ENCODE measurements at places on chromosomes 2 and 18. TPM values are rescaled to one million over a fixed set of nuclear protein-coding genes. Genes with fewer than 3 reads are reported as not detected.
A peak's percentile ranks its signal among the peaks of the same experiment; 100 is the strongest.

DNA sequence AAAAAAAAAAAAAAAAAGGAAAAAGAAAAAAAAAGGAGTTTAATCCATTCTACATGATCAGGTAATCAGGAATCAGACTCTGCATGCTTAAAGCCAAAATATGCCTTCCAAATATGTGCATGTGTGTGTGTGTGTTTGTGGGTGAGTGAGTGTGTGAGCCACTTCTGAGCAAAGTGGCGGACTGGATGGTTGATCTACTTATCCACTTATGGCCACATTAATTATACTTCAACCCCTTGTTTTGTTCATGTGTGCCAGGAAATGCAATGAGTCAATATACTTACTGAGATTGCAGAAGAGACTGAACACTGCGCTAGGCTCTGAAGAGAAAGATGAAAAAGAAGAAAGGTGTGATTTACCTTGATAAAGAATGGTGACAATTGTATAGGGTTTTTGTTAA, 586.5 kb upstream of the NXPH2 start:
- DNase-seq, result no peak

Gene CCDC102B
- total RNA-seq, result 10.2 TPM

- DNase-seq, result peak; percentile 8
Observed at GRCh38 chr2:189408294-189408693, 33.0 kb upstream of the WDR75 start.

- DNase-seq, result no peak
Observed at GRCh38 chr2:112198780-112199179, 56.1 kb downstream of the ZC3H8 start.

DNA sequence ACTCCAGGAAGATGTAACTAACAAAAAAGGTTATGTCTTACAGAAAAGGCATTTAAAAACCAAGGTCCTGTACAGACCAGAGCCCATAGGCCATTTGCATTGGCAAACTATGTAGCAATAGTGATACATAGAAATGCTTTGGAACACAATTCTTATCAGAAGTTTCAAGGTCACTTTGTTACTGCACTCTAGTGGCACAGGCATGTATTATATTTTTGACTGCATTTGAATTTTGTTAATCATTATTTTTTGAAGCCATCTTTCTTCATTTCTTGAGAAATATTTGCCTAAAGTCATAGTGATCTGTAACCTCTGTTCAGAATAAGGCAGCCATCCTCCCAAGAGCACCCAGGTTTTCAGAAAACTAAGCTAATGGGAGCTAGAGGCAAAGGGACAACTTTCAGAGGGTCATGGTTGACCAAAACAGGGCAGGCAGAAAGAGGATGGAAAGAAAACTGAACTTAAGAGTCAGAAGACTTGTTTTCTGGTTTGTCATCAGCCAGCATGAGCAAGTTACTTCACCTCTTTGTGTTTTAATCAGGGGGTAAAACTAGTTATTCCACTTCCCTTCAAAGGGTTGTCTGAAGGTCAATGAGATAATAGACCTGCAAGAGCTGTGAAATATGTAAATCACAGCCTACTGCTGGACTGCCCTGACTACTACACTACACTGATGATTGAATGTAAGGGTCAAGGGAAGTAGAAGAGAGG, 41.5 kb downstream of the SLC38A11 start:
- DNase-seq, result peak; percentile 52

GRCh38 chr18:23634692-23635091, 28.0 kb downstream of the ANKRD29 start:
- DNase-seq, result no peak

GRCh38 chr2:102032368-102033030, 40.7 kb downstream of the IL1R2 start:
- DNase-seq, result no peak

Gene HOXD3
- total RNA-seq, result not detected

DNA sequence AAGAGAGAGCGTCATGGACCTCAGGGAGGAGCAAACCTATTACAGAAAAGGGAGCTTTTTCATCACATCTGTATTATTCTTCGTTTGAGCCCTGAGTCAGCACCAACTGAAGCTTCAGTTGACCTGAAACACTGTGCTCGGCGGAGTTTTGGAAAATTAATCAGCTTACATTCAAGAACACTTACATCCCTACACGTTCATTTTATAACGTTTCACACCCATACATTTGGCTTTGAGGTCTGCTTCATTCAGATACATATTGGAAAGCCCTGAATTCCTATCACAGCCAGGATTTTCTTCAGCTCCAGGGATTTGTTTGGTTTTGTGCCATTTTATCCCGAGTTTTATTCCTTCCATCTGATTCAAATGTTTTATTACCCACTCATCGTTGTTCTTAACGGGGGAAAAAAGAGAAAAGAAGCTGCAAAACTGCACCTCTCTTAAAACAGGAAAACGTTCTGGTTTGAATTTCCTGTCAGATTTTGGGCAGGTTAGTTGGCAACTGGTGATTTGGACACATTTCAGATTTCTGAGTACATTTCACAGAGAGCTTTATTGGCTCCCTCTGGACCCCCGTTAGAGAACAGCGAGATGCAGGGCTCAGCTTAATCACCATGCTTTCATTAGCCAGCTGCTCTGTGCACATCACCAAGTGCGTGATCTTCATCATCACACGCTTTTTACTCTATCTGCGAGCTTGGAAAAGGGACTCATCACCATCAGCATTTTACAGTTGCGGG, 88.8 kb downstream of the CDC42EP3 start:
- no peak for DNase-seq

- DNase-seq, result no peak
Observed at GRCh38 chr2:240498958-240499260, 58.9 kb downstream of the ANKMY1 start.

GRCh38 chr2:96727431-96727830, 12.4 kb downstream of the LMAN2L start:
- DNase-seq, result no peak

GRCh38 chr2:128789221-128789620, 470.6 kb upstream of the HS6ST1 start:
- no peak for DNase-seq

GRCh38 chr2:236177604-236177966, 9.4 kb upstream of the GBX2 start:
- no peak for DNase-seq

DNA sequence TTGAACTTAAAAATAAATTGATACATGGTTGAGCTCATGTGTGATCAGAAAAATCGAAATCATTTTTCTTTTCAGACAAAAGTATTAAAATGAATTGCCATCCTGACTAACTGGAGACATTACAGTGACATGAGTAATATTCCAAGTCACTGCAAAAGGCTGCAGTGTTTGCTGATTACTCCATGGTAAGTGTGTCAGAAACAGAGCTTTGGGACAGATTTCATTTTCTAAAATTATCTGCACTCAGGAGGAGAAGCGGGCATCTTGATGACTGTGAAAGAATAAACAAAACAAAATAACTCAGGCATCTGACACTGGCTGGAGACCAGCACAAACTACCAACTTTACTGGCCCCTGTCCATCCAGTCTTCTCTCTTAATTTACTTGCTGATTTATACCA, 312.3 kb upstream of the PIK3C3 start:
- no peak for DNase-seq

Gene RAB17
- 1.4 TPM for total RNA-seq

DNA sequence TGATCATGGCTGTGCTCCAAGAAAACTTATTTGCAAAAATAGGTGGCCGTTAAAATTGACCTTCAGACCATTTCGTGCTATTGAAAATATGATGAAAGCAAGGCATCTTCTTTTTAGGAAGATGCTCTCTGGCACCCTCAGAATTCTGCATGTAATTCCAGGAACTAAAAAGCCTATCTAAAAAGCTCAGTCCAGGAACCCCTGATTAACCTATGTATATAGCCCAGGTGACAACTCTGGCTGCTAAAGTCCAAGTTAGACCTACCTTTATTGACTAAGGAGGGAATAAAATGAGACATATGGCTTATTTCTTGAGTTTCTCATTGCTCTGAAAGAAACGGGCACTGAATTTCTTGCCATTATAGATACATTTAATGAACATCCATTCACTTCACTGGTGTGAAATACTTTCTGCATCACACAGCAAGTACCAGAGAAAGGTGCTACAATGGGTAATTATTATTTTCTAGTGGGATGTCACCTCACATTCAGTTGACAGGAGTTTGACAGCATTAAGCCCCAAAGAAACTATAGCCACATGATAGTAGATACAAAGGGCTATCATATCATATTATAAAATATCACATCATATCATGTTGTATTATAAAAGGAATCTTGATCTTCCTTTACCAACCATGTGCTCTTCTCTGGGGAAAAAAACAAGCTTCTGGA, 83.8 kb downstream of the EPHA4 start:
- no peak for DNase-seq

DNA sequence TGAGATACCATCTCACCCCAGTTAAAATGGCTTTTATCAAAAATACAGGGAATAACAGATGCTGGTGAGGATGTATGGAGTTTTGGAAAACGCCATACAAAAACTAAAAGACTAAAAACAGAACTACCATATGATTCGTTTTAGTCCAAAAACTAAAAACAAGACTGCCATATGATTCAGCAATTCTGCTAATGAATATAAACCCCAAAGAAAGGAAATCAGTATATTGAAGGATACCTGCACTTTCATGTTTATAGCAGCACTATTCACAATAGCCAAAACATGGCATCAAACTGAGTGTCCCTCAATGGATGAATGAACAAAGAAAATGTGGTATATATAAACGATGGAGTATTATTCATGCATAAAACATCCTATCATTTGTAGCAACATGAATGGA, 224.4 kb upstream of the MC4R start:
- DNase-seq, result no peak

DNA sequence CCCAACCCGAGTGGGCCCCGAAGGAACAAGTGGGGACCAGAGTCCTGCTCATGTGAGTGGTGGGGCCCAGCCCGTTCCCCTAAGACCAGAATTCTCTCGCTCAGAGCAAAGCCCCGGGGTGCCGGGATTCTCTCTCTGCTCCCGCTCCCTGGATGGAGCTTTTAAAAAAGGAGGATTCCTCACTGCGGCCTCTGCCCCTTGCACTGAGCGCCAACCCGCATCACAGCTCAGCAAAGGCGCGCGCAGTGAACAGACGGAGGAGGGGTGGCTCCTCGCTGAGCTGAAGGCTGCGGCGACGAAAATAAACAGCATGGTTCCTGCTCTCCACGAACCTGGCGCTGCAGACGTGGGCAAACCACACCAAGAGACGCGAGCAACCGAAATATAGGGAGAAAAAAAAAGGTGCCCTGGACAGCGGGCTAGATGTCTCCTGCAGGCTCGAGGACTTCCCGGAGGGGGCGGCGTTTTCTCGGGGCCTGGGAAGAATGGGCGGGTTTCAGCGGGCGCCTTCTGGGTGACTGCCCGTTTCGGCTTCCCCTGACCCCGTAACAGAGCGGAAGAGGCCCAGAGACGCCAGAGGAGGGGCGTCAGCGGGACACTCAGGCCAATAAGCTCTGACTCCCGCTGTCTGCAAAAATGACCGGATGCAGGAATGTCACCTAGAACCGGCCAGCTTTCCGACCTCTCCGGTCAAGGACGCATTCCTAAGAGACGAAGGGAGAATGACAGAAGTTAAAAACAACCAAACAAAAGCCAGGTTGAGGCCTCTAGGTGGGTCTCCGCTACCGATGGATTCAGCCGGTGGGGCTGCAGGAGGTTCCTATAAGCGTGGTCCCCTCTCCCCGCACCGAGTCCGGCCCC, 819 bp upstream of the KLF11 start:
- peak; percentile 35 for DNase-seq

GRCh38 chr2:169798397-169798717, 314 bp upstream of the SSB start:
- DNase-seq, result no peak

Gene ZBTB7C
- 1.4 TPM for total RNA-seq

- peak; percentile 91 for DNase-seq
Observed at GRCh38 chr2:237434866-237435311, 20.9 kb upstream of the COL6A3 start.

- DNase-seq, result peak; percentile 93
Observed at GRCh38 chr2:70133491-70134322, 46.4 kb downstream of the PCBP1 start.

Gene SCN7A
- total RNA-seq, result 0.36 TPM

Gene KCNJ13
- total RNA-seq, result not detected

DNA sequence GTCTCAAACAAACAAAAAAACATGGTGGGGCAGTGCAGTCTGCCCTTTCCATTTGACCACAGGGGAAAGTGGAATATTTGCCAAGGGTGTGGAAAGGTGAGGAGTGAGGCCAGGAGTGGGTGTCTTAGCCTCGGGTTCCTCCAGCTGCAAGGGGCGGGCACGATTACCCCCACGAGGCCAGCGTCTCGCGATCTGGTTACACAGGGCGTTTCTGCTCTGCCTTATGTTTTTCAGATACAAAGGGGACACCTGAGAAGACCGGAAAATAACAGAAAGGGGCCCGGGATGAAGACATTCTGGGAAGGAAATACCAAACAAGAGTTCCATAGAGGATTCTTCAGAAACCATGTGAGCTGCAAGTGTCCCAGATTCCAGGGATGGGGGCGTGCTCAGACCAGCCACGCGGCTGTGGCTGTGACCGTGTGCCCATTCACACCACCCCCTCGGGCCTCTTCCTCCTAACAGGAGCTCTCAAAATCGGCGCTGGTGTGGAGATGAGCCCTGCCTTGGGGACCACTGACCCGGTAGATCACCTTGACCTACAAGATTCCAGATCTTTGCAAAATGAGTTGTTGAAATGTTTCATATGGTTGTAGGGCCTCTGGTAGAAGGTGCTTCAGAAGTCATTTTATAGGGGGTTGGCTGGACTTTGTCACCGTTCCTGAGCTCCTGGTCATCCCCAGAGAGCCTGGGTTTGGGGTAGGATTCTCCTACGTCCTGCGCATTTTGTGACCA, 34.2 kb downstream of the FAM178B start:
- no peak for DNase-seq

Gene GALR1
- not detected for total RNA-seq

DNA sequence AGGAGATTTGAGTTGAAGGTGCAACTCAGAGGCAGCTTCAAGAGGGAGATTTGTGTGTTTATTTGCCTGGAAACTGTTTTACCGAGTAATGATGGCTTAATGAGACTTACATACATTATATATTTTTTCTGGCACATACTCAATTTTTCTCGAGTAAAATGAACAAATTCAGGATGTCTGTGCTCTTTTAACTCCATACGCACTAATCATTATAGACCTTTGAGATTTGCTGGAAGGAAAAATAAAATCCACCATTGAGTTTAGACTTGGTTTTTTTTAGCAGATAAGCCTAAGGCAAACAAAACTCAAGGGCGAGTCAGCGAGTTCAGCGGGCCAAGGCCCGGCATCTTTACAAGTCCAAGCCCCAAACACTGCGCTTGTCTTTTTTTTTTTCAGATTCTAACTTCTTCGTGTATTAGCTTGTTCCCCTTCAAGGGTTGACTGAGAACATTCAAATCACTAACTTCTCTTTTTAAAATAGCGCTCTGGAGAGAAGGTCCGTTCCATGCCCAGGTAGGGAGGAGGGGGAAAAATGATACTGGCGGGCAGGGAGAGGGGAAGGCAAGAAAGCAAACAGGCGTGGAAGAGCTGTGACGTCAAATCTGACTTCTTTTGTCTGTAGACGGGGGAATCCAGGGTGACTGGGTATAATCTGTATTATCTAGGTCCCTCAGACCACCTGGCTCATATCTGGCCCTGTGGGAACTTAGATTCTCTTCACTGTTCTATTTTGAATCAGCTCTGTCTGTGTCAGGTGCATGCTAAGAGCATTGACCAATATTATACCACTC, 72.7 kb upstream of the MAP3K20 start:
- DNase-seq, result no peak

Gene HAAO
- total RNA-seq, result 1.3 TPM
